ENCODE measurements at places on chromosomes 5 and 9.

DNA sequence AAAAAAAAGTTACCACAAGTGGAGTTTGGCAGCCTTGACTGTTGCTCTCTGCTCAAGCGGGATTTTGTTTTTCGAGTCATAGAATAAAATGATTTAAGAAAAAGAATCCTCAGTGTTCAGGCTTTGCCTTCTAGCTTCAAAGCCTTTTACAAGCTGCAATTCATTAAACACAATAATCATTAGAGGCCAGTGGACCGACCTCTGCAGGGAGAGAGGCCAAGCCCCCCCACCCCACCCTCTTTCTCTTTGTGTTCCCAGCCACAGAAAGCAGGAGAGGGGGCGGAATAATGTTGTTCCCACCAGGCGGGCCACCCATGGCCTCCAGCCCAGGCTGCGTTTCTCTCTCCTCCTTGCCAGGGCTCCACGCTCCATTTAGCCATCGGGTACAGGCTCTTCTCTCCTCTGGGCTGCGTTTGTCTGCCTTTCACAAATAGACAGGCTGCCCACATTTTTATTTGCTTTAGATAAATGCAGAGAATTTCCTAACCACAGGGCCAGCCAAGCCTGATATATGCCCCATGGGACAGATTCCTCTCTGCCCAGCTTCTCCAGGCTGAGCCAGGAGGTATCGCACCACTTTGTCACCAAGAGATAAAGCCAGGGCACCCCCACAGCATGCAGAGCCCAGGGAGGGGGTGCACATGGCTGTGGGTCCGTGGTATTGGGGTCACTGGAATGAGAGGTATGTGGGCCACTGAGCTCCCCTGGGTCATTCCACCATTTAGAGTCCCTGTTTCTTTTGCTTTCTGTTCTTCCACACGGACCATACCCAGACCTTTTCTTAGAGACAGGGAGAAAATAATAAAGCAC, 318.8 kb downstream of the PIK3R1 start:
- DNase-seq = no peak

DNA sequence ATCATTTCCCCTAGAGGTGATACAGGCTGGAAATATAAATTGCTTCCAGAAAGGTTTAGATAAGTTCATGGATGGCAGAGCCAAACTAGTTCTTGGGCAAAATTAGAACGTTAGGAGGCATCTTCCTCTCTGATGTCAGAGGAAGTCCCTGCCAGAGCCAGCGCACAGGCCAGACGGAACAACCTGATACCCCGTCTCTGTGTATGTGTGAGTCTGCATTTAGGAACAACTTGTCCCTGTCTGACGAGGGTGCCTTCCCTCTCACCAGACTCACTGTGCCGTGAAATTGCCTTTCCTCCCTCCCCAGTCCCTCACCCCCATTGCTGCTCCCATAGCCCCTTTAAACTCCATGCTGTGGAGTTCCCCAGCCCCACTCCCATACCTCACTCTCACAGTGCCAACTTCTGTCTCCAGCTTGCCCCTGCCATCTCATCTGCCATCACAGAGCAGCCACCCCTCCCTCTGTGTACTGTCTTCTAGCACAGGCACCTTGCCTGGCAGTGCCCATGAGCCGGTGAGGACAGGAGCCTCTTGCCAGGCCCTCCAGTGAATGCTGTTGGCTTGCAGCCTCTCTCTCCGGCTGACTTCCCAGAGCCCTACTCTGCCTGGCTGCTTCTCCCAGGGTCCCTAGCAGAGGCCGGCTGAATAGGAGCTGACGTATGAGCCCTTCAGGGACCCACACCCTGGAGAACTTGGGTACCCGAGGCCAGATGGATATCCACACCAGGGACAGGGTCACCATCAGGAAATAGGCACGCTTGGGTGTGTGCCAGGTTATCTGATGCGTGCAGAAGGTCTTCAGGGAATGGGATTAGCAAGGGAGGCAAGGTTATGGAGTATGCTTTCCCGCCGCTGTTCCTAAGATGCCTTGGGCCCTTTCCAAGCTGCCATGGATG, 26.7 kb downstream of the UNC5A start:
- DNase-seq = no peak

- DNase-seq = no peak
Measured at GRCh38 chr9:95820074-95820473, 55.4 kb upstream of the ERCC6L2 start.

- DNase-seq = no peak
Measured at GRCh38 chr5:111618623-111619271, 106.4 kb upstream of the STARD4 start.

- no peak for DNase-seq
Measured at GRCh38 chr9:120982836-120983235, 56.2 kb upstream of the TRAF1 start.

DNA sequence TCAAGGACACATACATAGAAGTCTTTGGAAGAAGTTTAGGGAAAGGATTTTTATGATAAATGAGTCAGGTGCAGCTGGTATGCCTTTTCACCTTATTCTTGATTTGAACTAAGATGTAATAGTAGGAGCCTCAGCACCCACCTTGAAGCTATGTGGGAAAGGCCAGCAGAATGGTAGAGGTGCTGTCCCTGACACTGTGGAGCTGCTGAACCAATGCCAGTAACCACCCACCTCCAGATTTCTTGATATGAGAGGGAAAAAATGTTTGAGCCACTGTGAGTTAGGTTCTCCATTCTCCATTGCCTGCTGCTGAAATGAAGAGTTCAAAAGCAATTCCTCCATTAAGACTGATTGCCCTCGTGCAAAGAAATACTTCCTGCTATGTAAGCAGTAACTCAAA, 12.2 kb upstream of the HMGCR start:
- no peak for DNase-seq

GRCh38 chr5:58135571-58136335, 324.1 kb downstream of the PLK2 start:
- DNase-seq = no peak

- no peak for DNase-seq
Measured at GRCh38 chr9:127319366-127320114, 55.0 kb downstream of the GARNL3 start.

GRCh38 chr9:72524820-72525540, 3.6 kb downstream of the TMC1 start:
- peak; percentile 63 for DNase-seq

DNA sequence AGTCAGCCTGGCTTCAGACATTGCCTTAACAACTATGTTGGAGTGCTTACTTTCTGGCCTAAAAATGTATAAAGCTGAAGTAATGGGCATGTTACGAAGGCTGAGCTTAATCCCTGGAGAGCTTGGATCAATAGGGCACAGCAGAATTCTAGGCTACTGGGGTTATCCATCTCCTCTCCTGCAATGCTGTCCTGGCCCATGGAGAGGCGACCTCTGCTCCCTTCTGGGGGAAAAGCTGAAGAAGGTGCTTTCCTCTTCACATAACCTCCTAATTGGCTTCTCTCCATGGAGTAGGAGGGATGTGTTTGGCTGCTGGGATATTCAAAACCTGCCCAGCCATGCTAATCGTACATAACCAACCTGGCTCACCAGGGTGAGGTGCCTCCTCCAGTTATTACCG, 403.5 kb downstream of the DMRT2 start:
- DNase-seq = no peak

DNA sequence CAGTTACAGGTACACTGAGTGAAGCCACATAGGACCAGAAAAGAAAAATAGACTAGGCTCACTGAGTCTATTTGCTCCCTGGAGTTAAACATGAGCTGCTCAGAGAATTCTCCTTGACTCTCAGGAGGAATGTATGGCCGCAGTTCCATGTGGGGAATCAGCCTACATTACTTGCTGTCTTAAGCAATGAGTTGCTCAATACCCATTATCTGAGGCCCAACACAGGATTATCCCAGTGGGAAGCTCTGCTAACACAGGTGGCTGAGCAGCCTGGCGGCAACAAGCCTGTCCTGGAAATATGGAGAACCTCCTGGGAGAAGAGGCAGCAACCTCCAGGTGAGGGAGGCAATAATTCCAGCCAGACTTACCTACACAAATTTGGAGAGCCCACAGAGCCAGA, 177.5 kb upstream of the NREP start:
- no peak for DNase-seq

GRCh38 chr5:64489857-64490256, 16.0 kb upstream of the RGS7BP start:
- DNase-seq = no peak

DNA sequence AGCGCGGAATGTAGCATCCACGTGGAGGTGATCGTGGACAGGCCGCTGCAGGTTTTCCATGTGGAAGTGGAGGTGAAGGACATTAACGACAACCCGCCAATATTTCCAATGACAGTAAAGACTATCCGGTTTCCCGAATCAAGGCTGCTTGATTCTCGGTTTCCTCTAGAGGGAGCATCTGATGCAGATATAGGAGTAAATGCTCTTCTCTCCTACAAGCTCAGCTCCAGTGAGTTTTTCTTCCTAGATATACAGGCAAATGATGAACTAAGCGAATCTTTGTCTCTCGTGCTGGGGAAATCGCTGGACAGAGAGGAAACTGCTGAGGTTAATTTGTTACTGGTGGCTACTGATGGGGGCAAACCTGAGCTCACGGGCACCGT, 598 bp downstream of the PCDHA2 start:
- DNase-seq = no peak

DNA sequence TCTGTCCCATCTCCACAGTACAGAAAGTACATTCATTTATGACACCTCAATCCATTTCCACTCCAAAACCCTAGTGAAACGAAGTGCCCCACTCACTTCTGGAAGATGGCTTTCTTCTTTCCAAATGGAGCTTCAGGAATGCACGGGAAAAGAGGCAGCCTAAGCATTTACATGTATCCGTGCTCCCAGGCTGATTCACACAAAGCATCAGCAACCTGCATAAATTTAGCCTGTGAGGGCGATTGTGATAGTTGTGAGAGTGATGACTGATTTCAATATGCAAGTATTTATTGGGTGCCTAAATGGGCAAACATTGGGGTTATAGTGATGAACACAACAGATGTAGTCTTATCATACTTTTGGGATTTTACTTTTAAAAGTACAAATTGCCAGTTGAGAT, 86.6 kb downstream of the PLPPR1 start:
- no peak for DNase-seq

DNA sequence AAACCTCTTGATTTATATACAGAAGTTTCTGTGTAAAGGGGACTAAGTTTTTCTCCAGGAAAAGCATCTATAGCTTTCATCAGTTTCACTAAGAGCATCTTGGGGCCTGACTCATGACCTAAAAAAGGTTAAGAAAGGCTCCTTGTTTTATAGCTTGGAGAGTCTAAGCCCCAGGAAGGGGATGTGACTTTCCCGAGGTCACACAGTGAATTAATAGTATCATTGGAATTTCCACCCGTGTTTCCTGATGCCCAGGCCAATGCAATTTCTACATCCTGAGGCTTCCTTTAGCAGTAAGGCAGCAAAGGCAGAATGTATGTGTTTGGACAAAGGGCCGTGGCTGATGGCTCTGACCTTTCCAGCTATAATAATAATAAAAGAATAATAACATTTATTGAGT, 8.6 kb downstream of the MORN5 start:
- DNase-seq = no peak

GRCh38 chr5:159805021-159805420, 111.3 kb upstream of the ADRA1B start:
- no peak for DNase-seq

DNA sequence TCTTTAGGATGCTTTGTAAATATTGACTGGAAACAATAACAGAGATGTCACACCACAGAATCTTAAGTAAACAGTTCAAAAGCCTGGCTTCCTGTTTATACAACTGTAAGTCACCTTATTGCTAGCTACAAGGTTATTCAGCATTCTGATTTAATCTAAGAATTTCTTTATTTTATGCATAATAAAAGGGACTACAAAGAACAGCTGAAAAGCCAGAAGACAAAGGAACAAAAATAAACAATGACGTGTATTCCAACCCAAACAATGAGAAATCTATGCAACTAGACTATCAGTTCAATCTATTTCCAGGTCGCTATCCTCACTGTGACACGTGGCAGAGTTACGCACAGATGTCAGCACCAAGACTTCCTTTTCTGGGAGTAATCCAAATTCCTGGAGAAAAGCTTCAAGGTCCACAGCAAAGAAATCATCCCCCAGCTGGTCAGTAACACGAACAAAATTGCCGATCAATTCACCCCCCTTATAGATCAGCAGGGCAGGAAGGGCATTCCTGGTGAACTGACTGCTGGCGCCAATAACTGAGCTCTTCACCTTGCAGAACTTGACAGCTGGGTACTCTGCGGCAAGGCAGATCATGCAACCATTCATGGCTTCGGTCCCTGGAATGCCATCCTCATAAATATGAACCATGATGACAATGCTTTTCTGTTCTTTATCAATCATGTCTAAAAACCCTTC, 8.4 kb downstream of the PDCL start:
- no peak for DNase-seq

DNA sequence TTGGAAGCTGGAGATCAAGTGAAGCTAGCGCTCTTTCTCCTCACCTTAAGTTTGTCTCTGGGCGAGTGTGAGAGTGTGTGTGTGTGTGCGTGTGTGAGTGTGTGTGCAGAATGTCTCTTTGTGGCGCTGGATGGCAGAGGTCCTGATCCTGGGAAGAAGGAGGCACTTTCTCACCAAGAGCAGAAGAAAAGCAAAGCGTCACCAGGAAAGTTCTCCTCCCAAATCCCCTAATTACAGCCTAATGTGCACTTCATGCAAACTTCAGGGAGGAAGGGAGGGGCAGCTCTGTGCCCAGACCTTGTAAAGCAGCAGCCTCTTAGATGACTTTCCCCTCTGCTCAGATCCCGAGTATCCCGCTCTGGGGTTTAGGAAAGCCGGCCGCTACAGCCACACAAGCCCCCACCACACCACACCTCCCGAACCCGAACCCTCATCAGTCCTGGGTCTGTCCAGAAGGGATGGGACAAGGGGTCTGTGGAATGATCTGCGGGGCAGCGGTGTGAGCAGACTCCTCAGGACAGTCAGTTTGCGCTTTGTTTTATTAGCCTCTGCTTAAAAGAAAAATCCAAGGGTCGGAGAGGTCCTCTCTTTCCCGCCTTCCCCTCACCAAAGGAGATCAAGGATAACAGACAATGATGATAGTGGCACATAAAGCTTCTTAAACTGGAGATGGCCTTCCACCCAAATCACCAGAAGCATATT, at the start of gene HAPLN1:
Gene HAPLN1, minus strand, starts transcription at position 20 of the 702 bp plus-strand sequence. CDS start 47,332 bp downstream, outside the sequence.
- DNase-seq = no peak

GRCh38 chr5:68343421-68343826, 127.9 kb downstream of the PIK3R1 start:
- DNase-seq = peak; percentile 41
